Activated CD4-positive, alpha-beta T cell treated with anti-CD3 and anti-CD28 coated beads for 36 hours (primary cell): ENCODE measurements at places on chromosomes 11 and 22. TPM values are rescaled to one million over a fixed set of nuclear protein-coding genes. Genes with fewer than 3 reads are reported as not detected.

Gene PKP3
- 0.18 TPM for total RNA-seq

Gene CASP12
- total RNA-seq, result not detected

Gene MS4A3
- total RNA-seq, result not detected

Gene SCGB1C1
- total RNA-seq, result not detected

Gene CCDC34
- 42.4 TPM for total RNA-seq

Gene KRTAP5-10
- total RNA-seq, result not detected

DNA sequence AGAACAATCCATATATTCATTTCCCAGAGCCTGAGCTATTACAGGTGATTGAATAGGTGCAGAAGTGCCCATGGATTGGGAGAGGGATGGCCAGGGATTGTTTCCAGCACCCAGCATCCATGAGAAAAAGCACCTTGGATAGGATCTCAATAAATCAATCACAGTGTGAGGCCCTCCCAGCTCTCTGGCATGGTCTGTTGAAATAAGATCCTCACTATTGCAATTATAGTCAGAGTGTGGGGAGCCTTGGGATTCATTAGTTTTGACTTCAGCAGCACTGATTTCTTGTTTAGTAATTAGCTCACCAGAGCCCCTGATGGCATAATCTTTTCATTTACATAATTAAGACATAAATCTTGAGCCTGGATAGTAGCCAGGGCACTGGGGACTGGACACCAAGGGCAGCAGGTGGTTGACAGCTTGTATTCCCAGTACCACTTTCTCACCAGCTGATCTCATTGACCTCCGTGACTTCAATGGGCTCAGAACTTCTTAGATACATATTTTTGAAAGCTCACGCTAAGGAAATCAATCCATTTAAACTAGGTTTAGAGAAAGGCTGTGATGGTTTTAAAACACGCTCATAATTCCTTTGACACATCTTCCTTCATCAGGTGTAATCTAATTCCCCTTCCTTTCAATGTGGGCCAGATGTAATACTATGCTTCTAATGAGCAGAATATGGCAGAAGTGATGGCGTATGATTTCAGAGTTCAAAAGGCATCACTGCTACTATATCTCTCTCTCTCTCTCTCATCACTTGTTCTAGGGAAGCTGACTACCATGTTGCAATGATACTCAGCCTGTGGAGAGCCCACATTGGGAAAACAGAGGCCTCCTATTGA lies 22.1 kb upstream of the DRD2 start:
- no peak overlapping the region for H3K27ac ChIP-seq
- H3K36me3 ChIP-seq, result no peaks in the 10 kb centered on the region
- no peak overlapping the region for H3K4me3 ChIP-seq
- H3K4me1 ChIP-seq, result no peaks in the 10 kb centered on the region

- DNase-seq, result no peak
- no peaks in the 10 kb centered on the region for H3K4me1 ChIP-seq
- H3K36me3 ChIP-seq, result no peaks in the 10 kb centered on the region
- H3K4me3 ChIP-seq, result no peak overlapping the region
These were observed 49.1 kb upstream of the SEPTIN5 start for GRCh38 chr22:19664951-19665783.

- no peaks in the 10 kb centered on the region for H3K4me1 ChIP-seq
- no peaks in the 10 kb centered on the region for H3K36me3 ChIP-seq
- no peak for DNase-seq
- peaks cover 3% of the 10 kb centered on the region for H3K27me3 ChIP-seq
- no peak overlapping the region for H3K27ac ChIP-seq
These were observed 63.9 kb upstream of the LARGE1 start for GRCh38 chr22:33984211-33984610.

- no peak overlapping the region for H3K27ac ChIP-seq
- H3K36me3 ChIP-seq, result no peaks in the 10 kb centered on the region
These were observed 687 bp upstream of the CALCA start for GRCh38 chr11:14972581-14973495.

- no peaks in the 10 kb centered on the region for H3K36me3 ChIP-seq
- H3K4me3 ChIP-seq, result no peak overlapping the region
- no peak for DNase-seq
These were observed 660.5 kb downstream of the NTM start for GRCh38 chr11:132030896-132031295.
